Transverse colon (tissue), 4 donors: ENCODE measurements at places on chromosomes 16 and 17. TPM values are rescaled to one million over a fixed set of nuclear protein-coding genes. Genes with fewer than 3 reads are reported as not detected.
A peak's percentile ranks its signal among the peaks of the same experiment; 100 is the strongest.

Gene G6PC1
- total RNA-seq, result 0.68 TPM

DNA sequence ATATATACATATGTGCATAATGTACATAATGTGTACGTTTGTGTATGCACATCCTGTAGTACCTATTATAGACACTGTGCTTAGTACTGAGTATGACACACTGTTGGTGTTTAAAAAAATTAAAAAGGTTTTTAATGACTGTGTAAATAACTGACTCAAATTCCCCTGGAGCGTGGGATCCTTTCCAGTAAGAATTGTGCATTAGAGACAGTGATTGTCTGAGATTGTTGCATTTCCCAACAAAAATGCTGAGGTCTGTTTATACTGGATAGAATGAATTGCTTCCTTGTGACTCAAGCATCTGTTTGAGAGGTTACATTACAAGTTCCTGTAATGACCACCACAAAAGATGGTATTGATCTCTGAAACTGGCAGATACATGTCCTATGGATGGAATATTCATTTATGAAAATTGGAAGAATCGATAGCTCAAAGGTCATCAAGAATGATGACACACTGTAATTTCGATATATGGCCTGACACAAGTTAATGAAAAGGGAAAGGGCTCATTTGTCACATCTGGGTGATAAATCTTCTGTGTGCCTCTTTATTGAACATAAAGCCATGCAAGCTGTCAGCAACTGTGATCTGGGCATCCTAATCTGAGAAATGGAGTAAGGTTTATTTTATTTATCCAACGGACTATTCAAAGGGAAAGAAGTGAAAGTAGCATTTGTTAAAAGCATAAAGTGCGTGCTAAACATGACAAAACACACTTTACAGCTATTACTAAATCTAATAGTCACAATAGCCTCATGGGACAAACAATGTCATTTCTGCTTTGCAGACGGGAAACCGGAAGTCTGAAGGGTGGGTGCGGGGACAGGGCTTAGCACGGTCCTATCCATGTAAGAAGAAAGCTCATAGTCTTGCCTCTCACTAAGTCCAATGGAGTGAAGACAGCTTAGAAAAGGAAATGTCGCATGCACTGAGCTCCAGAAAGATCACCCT is 228.8 kb downstream of the CDH11 start:
- no peak overlapping the region for H3K4me3 ChIP-seq
- DNase-seq, result no peak
- no peaks in the 10 kb centered on the region for H3K4me1 ChIP-seq
- no peaks in the 10 kb centered on the region for H3K36me3 ChIP-seq
- no peak overlapping the region for H3K27ac ChIP-seq

- no peak for DNase-seq
- no peak overlapping the region for H3K4me3 ChIP-seq
- peaks cover 12% of the 10 kb centered on the region for H3K27me3 ChIP-seq
- H3K36me3 ChIP-seq, result no peaks in the 10 kb centered on the region
- no peaks in the 10 kb centered on the region for H3K4me1 ChIP-seq
Measured at GRCh38 chr16:84000989-84001642, 33.1 kb downstream of the NECAB2 start.

Gene TRPV3
- 0.20 TPM for total RNA-seq

DNA sequence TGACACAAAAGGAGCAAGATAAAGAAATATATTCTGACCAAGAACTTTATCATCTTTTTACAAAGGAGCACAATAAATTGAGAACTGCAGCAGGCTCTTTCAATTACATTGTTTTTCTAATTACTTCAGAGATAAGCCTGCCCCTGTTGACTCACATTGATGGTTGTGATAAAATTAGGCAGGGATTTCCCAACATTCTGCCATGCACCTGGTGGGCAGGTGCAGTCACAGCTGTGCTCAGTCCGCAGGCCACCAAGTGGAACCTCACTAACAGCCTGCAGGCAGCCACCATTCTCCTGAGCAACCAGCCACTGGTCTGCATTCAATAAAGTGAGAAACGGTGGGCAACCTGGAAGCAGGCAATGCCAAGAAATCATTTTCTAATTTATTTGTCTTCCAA is 5.1 kb downstream of the FANCA start:
- DNase-seq, result no peak
- no peaks in the 10 kb centered on the region for H3K36me3 ChIP-seq
- H3K27me3 ChIP-seq, result peaks cover 5% of the 10 kb centered on the region
- no peaks in the 10 kb centered on the region for H3K4me1 ChIP-seq
- no peak overlapping the region for H3K27ac ChIP-seq
- no peak overlapping the region for H3K4me3 ChIP-seq

Gene CDC6
- total RNA-seq, result 2.4 TPM

- H3K36me3 ChIP-seq, result no peaks in the 10 kb centered on the region
- no peaks in the 10 kb centered on the region for H3K27me3 ChIP-seq
- H3K4me1 ChIP-seq, result no peaks in the 10 kb centered on the region
- H3K4me3 ChIP-seq, result no peak overlapping the region
Measured at GRCh38 chr17:30790279-30790678, 34.2 kb downstream of the CRLF3 start.

GRCh38 chr17:15910791-15911190 is 34.1 kb upstream of the ADORA2B start:
- H3K27ac ChIP-seq, result no peak overlapping the region
- H3K36me3 ChIP-seq, result no peaks in the 10 kb centered on the region

DNA sequence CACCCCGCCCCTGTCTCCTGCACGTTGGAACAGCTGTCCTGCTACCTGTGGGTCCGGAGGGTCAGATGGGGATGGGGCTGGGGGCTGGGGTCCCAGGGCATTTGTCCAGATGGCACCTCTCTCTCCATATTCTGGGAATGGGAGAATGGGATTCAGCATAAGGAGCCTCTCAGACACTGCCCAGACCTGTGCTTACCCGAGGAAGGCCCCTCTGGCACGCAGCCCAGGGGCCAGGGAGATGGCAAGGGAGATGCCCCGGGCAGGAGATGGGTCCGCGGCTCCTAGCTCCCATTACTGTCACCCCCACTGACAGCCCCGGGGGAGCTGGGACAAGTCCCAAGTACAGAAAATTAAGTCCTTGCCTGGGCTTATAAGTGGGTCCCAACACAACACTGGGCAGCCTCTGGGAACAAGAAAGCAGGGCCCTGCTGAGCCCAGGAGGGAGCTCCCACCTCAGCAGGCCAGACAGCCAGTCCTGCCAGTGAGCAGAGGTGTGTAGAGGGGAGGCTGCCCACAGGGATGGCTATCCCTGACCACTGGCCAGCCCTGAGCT is 1.8 kb downstream of the VASN start:
- no peaks in the 10 kb centered on the region for H3K36me3 ChIP-seq
- peak overlapping the region; percentile 83 for H3K27ac ChIP-seq
- peak overlapping the region; percentile 60 for H3K4me3 ChIP-seq
- H3K4me1 ChIP-seq, result peaks cover 68% of the 10 kb centered on the region

DNA sequence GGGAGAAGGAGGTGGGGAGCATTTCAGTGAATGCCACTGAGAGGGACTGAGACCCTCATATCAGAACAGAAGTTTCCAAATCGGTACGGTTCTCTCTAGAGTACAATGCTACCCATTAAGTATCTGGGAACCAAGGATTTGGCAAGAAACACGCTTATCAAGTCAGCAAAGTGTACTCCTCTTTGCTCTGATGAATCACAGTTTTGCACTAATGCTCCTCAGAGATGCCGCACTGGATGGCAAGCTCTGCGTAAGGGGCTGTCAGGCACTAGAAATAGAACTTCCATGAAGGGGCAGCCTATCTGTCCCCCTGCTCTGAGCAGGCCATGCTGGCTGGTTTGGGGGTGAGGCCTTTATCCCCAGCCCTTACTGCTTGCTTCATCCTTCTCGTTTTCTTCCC is 4.8 kb upstream of the ABCC12 start:
- no peak overlapping the region for H3K27ac ChIP-seq
- no peak overlapping the region for H3K4me3 ChIP-seq
- no peaks in the 10 kb centered on the region for H3K36me3 ChIP-seq
- DNase-seq, result no peak
- H3K27me3 ChIP-seq, result peaks cover 6% of the 10 kb centered on the region
- peaks cover 11% of the 10 kb centered on the region for H3K4me1 ChIP-seq

DNA sequence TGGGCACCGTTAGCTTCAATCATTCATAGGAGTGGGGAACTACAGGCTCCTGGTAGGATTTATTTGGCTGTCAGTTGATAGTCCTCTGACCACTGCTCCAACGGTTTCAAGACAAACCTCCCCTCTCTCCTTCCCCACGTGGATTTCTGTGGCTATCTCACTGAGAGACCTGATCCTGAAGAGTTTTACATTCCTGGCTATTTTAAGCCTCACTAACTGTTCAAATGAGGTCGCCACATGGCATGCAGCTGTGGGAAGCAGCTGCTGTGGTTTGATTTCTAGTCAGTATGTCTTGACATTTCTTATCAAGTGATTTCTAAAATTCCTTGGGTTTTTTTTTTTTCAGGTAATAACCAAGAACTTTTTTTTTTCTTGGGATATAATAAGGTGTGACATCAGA is 38.3 kb downstream of the CDK5R1 start:
- H3K36me3 ChIP-seq, result no peaks in the 10 kb centered on the region
- no peaks in the 10 kb centered on the region for H3K27me3 ChIP-seq
- DNase-seq, result no peak

DNA sequence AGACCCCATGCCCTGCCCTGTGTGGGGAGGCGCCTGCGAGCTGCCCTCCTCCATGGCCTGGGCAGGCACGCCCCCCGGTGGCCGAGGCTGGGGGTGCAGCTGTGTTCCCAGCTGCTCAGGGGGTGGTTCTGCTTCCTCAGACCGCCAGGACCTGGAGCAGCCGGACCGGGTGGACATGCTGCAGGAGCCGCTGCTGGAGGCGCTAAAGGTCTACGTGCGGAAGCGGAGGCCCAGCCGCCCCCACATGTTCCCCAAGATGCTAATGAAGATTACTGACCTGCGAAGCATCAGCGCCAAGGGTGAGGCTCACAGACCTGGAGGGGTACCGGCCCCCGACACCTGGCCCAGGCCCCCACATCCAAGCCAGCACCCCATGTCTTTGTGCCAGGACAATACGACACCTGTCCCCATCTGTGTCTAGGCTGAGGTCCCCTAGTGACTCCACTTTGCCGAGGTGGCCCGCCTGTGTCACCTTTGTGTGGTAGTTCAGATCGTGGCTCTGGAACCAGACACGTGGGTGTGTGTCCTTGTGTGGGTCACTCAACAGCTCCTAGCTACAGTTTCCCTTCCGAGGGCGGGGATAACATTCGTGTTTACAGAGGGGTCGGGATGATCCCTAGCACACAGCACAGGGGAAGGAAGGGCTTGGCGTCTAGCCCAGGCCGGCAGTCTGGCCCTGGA is 9.3 kb downstream of the GJD3 start:
- peaks cover 10% of the 10 kb centered on the region for H3K36me3 ChIP-seq
- H3K4me1 ChIP-seq, result peaks cover 10% of the 10 kb centered on the region
- peak; percentile 79 for DNase-seq
- H3K27ac ChIP-seq, result peak overlapping the region; percentile 4

Gene SPAG9
- 37.0 TPM for total RNA-seq

DNA sequence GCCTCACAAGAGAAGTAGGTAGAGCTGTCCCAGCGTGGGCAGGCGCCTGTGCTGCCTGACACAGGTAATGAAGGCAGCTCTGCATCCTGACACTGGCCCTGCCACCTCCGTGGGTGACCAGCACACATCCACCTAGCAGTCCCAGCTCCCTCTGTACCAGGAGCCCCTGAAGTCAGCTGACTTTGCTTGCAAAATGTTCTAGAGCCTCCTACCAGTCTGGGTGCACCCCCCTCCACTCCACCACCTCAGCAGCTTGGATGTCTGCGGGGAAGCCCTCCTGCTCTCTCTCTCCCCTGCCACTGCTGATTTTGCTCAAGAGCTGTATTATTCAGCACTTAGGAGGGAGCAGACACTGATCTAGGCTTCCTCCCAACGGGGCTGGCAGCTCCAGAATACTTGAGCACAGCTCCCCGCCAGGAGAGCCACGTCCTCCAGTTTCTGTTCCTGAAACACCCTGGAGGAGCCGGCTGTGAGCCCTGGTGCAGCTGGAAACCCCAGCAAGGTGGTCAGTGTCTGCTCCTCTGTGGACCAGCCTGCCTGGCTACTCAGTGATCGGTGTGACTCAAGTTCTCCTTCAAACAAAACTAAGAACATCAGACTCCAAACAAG is 1.0 kb downstream of the RNF166 start:
- H3K36me3 ChIP-seq, result no peaks in the 10 kb centered on the region
- peaks cover 39% of the 10 kb centered on the region for H3K4me1 ChIP-seq
- DNase-seq, result peak; percentile 44
- H3K27me3 ChIP-seq, result no peaks in the 10 kb centered on the region
- H3K4me3 ChIP-seq, result peak overlapping the region; percentile 80

Gene MT4
- total RNA-seq, result not detected

DNA sequence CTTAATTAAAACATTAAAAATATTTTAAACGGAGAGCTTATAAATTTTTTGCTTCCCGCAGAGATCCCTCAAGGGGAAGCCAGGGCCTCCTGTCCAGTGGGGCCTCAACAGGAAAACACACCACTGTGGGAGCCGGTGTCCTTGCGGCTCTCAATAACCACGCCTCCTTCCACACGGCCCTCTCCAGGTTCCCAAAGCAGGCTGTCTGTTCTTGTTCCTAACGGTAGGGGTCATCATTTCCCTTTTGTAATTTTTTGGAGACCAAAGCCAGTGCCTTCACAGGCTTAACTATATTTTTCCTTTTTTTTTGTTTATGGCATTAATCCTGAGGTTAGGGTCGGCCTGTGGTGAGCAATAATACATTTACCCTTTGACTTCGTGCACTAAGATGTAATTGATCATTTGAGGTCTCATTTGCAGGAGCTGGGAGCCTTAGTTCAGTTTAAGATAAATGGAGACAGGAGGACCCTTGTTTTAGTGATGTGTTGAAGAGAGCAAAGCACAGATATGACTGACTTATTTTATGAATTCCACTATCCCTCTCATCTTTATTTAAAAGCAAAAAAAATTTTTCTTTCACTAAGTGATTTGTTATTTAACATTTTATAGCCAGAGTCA is 77.5 kb upstream of the N4BP1 start:
- no peak overlapping the region for H3K4me3 ChIP-seq
- H3K27me3 ChIP-seq, result no peaks in the 10 kb centered on the region
- no peak overlapping the region for H3K27ac ChIP-seq
- no peaks in the 10 kb centered on the region for H3K4me1 ChIP-seq
- no peaks in the 10 kb centered on the region for H3K36me3 ChIP-seq

DNA sequence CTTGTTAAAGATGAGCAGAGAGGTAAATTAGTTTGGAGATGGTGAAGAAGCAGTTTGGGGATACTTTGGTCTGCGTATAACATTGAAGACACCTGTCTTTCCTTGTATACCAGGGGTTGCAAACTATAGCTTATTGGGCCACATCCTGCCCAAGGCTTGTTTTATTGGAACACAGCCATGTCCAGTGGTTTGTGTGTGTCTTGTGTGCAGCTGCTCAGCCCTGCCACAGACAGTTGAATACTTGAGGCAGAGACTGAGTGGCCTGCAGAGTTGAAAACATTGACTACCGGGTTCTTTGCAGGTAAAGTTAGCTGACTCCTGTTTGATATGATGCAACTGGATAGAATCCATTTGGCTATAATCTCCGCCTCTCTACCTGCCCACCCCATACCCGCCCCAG is 224.4 kb downstream of the PRKCA start:
- H3K27me3 ChIP-seq, result no peaks in the 10 kb centered on the region
- no peak for DNase-seq
- peaks cover 27% of the 10 kb centered on the region for H3K4me1 ChIP-seq
- H3K27ac ChIP-seq, result no peak overlapping the region
- no peak overlapping the region for H3K4me3 ChIP-seq
- H3K36me3 ChIP-seq, result no peaks in the 10 kb centered on the region

Gene CCDC47
- 129 TPM for total RNA-seq
